ENCODE measurements at places on chromosomes 1 and 21.

GRCh38 chr1:84078108-84078841 is 65.8 kb upstream of the PRKACB start:
- peak; percentile 62 for DNase-seq

GRCh38 chr1:219398815-219399396 is 214.0 kb downstream of the ZC3H11B start:
- peak; percentile 69 for DNase-seq

GRCh38 chr1:155912056-155912536 is 947 bp upstream of the RIT1 start:
- no peak for DNase-seq

DNA sequence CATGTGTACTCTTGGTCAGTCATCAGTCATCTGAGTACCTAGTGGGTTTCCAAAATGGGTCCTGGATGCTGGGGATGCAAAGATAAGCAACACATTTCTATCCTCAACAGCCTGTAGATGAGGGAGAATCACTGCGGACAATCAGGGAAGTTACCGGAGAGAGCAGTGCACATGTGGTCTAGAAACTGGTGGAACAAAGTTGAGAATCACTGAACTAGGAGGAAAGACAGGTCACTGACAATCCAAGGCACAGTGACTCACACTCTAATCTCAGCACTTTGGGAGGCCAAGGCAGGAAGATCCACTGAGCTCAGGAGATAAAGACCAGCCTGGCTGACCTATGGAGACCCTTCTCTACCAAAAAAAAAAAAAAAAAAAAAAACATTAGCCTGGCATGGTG is 31.4 kb upstream of the LGALS8 start:
- DNase-seq = no peak

- DNase-seq = no peak
These were observed 8.3 kb upstream of the ID3 start for GRCh38 chr1:23567629-23567995.
